Esophagus squamous epithelium (tissue), 5 donors: ENCODE measurements at places on chromosomes 7 and 10.

- H3K36me3 ChIP-seq = peaks cover 38% of the 10 kb centered on the region
- H3K4me3 ChIP-seq = peak overlapping the region; percentile 99
- peak overlapping the region; percentile 99 for H3K27ac ChIP-seq
- H3K4me1 ChIP-seq = peaks cover 29% of the 10 kb centered on the region
- no peaks in the 10 kb centered on the region for H3K27me3 ChIP-seq
These were observed 1.7 kb downstream of the KLF6 start for GRCh38 chr10:3783316-3783681.

GRCh38 chr10:79348640-79348988 is 1.3 kb downstream of the PPIF start:
- H3K27me3 ChIP-seq = no peaks in the 10 kb centered on the region
- DNase-seq = no peak
- peaks cover 49% of the 10 kb centered on the region for H3K36me3 ChIP-seq
- H3K4me3 ChIP-seq = peak overlapping the region; percentile 78

DNA sequence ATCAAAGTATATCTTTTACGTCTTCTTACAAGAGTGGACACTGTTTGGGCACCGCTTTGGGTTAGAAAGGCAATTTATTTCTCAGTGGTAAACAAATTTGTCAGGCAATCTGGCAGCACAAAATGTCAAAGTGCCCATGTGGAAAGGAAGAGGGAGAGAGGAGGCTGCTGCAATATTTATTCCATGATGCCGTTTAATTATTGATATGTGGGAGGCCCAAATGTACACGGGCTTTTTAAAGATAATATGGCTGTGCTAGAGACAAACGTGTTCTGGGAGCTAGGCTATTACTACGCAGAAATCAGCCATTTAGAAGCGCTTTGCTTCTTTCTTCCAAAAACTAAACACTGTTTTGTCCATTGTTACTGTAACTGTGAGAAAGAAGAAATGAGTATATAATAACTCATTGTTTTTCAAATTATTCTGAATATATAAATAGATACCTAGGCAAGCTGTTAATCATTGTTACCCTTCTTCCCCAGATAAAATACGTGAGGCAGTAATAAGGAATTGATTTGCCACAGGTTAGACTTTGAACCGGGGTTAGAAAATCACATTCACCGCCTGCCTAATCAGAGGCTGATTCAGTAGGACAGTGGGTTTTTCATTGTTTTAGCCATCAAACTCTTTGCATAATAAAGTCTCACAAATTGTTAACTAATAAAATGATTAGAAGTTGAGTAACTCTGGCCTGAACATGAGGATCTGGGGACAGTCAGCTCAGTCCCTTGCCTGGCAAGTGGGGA is 116.5 kb upstream of the FRMD4A start:
- H3K36me3 ChIP-seq = no peaks in the 10 kb centered on the region
- H3K27ac ChIP-seq = no peak overlapping the region
- H3K4me3 ChIP-seq = no peak overlapping the region
- H3K27me3 ChIP-seq = no peaks in the 10 kb centered on the region

- no peak for DNase-seq
- H3K4me1 ChIP-seq = no peaks in the 10 kb centered on the region
- H3K27me3 ChIP-seq = peaks cover 4% of the 10 kb centered on the region
- no peak overlapping the region for H3K4me3 ChIP-seq
These were observed 205.6 kb upstream of the PRSS58 start for GRCh38 chr7:142463401-142463850.

DNA sequence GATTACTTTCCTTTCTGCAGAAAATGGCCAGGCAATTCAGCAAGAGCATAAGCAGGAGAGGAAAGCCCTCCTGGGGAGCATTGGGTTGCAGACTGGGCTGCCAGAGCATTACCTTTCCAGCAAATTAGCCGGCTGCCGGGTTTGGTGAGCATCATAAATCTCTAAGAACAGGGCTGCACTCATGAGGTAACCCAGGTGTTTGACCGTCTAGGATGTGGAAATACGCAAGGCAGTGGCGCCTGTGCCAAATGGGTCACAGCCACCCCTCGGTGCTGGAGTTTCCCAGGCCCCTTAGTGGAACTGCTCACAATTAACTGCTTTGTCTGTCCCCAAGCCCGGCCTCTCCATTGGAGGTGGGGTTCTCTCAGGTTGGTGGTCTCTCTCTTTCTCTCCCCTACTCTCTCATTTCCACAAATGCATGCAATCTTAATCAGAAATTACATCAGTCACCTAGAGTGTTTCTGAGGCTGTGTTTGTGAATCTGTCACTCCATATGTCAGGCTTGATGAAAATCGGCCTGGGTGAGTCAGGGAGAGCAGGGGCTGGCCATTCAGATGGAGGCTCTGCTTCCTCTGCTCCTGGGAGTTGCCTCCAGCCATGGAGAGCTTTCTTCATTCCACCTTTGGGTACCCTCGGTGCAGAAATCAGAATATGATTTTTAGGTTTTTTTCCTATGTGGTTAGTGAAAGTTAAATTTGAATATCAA is 26.7 kb downstream of the PTN start:
- H3K4me3 ChIP-seq = no peak overlapping the region
- no peak overlapping the region for H3K27ac ChIP-seq
- peaks cover 28% of the 10 kb centered on the region for H3K4me1 ChIP-seq
- DNase-seq = no peak
- no peaks in the 10 kb centered on the region for H3K27me3 ChIP-seq

GRCh38 chr7:74083928-74084721 is 521 bp downstream of the LIMK1 start:
- DNase-seq = no peak
- no peaks in the 10 kb centered on the region for H3K36me3 ChIP-seq
- no peaks in the 10 kb centered on the region for H3K27me3 ChIP-seq
- peak overlapping the region; percentile 84 for H3K27ac ChIP-seq

DNA sequence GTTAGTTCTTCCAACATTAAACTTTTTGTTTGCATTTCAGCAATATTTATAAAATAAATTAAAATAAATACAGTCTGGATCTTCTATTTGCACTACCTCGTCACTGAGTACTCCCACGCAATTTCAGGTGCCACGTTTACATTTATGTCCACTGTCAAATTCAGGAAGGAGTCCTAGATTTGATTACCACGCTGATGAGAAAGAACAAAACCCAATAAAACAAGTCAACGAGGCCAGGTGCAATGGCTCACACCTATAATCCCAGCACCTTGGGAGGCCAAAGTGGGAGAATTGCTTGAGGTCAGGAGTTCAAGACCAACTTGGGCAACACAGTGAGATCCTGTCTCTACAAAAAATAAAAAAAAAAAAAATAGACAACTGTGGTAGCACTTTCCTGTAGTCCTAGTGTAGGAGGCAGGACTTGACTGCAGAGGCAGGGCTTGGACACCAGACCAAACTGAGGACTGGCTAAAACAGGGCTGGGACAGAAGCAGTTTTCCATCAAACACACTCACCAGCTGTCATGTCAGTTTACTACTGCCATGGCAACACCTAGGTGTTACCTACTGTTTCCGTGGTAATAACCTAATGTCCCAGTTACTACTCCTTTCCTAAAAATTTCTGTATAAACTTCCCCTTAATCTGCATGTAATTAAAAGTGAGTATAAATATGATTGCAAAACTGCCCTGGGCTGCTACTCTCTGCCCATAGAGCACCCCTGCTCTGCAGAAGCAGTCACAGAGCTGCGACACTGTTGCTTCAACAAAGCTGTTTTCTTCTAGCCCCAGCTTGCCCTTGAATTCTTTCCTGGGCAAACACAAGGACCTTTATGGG is 341.7 kb downstream of the PARD3 start:
- no peak overlapping the region for H3K27ac ChIP-seq
- no peak for DNase-seq
- no peaks in the 10 kb centered on the region for H3K27me3 ChIP-seq
- H3K36me3 ChIP-seq = no peaks in the 10 kb centered on the region

- H3K36me3 ChIP-seq = peaks cover 63% of the 10 kb centered on the region
- H3K4me3 ChIP-seq = no peak overlapping the region
These were observed 28.9 kb upstream of the DDC start for GRCh38 chr7:50594136-50594535.

DNA sequence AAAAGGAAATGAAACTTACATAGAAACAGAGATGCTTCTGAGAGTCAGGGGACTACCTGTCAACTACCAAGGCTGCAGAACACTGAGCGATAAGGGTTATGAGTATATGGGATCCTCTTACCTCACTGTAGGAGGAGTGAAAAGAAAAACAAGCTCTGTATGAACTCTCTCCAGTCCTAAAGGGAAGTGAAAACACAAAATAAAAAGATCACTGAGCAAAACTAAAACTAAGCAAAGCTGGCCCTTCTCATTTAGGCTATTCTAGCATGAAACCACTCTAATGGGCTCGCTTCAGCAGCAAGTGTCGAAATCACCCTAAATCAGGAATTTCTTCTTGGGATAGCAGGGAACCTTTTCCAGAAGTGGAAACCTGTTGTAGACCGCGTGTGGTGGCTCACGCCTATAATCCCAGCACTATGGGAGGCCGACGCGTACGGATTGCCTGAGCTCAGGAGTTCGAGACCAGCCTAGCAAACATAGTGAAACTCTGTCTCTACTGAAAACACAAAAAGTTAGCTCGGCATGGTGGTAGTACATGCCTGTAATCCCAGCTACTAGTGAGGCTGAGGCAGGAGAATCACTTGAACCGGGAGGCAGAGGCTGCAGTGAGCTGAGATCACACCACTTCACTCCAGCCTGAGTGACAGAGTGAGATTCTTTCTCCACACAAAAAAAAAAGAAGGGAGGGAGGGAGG is 27.0 kb downstream of the DCLRE1C start:
- H3K27me3 ChIP-seq = no peaks in the 10 kb centered on the region
- H3K36me3 ChIP-seq = no peaks in the 10 kb centered on the region
- no peaks in the 10 kb centered on the region for H3K4me1 ChIP-seq
- peak overlapping the region; percentile 5 for H3K27ac ChIP-seq
- no peak overlapping the region for H3K4me3 ChIP-seq
- no peak for DNase-seq

- DNase-seq = no peak
- H3K4me1 ChIP-seq = no peaks in the 10 kb centered on the region
- no peaks in the 10 kb centered on the region for H3K36me3 ChIP-seq
These were observed 268.5 kb downstream of the DNAJB9 start for GRCh38 chr7:108838198-108838597.

GRCh38 chr7:26375726-26376174 is 84.1 kb downstream of the SNX10 start:
- no peak for DNase-seq
- H3K27me3 ChIP-seq = peaks cover 100% of the 10 kb centered on the region
- H3K4me3 ChIP-seq = peak overlapping the region; percentile 55

GRCh38 chr10:114472877-114473253 is 68.6 kb upstream of the AFAP1L2 start:
- peaks cover 71% of the 10 kb centered on the region for H3K36me3 ChIP-seq
- H3K4me3 ChIP-seq = no peak overlapping the region
- DNase-seq = no peak
- H3K4me1 ChIP-seq = no peaks in the 10 kb centered on the region
- H3K27ac ChIP-seq = peak overlapping the region; percentile 3

- no peak for DNase-seq
- peaks cover 59% of the 10 kb centered on the region for H3K4me1 ChIP-seq
- peak overlapping the region; percentile 25 for H3K4me3 ChIP-seq
- H3K36me3 ChIP-seq = no peaks in the 10 kb centered on the region
- H3K27me3 ChIP-seq = no peaks in the 10 kb centered on the region
- H3K27ac ChIP-seq = peak overlapping the region; percentile 86
These were observed 20.4 kb downstream of the ITGB8 start for GRCh38 chr7:20350996-20351692.

DNA sequence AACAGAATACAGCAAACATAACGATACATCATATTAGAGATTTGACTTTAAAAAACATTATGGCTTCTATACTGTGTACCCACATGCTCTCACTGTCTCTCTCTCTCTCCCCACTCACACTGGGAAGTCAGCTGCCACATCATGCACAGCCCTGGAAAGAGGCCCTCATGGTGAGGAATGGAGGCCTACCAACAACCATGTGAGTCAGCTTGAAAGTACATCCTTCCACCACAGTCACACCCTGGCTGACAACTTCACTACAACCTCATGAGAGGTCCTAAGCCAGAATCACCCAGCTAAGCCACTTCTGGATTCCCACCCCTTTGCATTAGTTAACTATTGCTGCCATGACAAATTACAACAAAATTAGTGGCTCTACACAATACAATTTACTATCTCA is 23.3 kb upstream of the GPR22 start:
- no peaks in the 10 kb centered on the region for H3K4me1 ChIP-seq
- no peak overlapping the region for H3K27ac ChIP-seq
- no peaks in the 10 kb centered on the region for H3K27me3 ChIP-seq
- DNase-seq = no peak
- H3K36me3 ChIP-seq = no peaks in the 10 kb centered on the region
- no peak overlapping the region for H3K4me3 ChIP-seq

- H3K27ac ChIP-seq = peak overlapping the region; percentile 75
- peaks cover 3% of the 10 kb centered on the region for H3K4me1 ChIP-seq
- no peaks in the 10 kb centered on the region for H3K36me3 ChIP-seq
- H3K27me3 ChIP-seq = no peaks in the 10 kb centered on the region
- no peak for DNase-seq
These were observed 55.3 kb upstream of the INPP5A start for GRCh38 chr10:132482090-132482800.

DNA sequence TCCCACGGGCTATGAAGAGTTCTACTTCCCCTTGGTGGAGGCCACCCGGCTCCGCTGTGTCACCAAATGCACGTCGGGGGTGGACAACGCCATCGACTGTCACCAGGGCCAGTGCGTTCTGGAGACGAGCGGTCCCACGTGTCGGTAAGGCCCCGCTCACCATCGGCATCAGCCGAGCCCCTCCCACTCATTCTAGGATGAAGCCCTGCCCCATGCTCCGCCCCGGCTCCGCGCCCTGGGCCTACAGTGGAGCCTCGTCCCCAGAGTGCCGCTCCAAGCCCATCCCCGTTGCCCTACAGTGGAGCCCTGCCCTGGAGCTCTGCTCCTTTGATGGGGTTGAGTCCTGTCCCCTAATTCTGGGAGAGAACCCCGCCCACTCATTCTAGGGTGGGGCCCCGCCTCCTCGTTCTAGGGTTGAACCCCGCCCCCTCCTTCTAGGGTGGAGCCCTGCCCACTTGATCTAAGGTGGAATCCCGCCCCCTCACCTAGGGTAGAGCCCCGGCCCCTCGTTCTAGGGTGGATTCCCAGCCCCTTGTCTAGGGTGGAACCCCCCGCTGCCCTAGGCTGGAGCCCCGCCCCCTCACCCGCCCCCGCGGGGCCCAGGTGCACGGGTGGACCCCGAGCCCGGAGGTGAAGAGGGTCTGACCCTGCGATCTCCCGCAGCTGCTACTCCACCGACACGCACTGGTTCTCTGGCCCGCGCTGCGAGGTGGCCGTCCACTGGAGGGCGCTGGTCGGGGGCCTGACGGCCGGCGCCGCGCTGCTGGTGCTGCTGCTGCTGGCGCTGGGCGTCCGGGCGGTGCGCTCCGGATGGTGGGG is 3.4 kb upstream of the MUC12 start:
- DNase-seq = no peak
- no peak overlapping the region for H3K27ac ChIP-seq
- H3K27me3 ChIP-seq = peaks cover 30% of the 10 kb centered on the region
- H3K36me3 ChIP-seq = no peaks in the 10 kb centered on the region

- H3K27me3 ChIP-seq = no peaks in the 10 kb centered on the region
- no peaks in the 10 kb centered on the region for H3K4me1 ChIP-seq
- H3K27ac ChIP-seq = no peak overlapping the region
- no peak for DNase-seq
- no peaks in the 10 kb centered on the region for H3K36me3 ChIP-seq
These were observed 188.4 kb downstream of the PPP1R3A start for GRCh38 chr7:113730309-113730955.
